ENCODE measurements at places on chromosomes 4 and X.
A peak's percentile ranks its signal among the peaks of the same experiment; 100 is the strongest.

- DNase-seq = no peak
Observed at GRCh38 chr4:154490583-154491340, 837 bp downstream of the DCHS2 start.

DNA sequence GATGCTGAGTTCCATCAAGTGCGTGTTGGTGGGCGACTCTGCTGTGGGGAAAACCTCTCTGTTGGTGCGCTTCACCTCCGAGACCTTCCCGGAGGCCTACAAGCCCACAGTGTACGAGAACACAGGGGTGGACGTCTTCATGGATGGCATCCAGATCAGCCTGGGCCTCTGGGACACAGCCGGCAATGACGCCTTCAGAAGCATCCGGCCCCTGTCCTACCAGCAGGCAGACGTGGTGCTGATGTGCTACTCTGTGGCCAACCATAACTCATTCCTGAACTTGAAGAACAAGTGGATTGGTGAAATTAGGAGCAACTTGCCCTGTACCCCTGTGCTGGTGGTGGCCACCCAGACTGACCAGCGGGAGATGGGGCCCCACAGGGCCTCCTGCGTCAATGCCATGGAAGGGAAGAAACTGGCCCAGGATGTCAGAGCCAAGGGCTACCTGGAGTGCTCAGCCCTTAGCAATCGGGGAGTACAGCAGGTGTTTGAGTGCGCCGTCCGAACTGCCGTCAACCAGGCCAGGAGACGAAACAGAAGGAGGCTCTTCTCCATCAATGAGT lies 46.6 kb downstream of the RHOH start:
- no peak for DNase-seq

DNA sequence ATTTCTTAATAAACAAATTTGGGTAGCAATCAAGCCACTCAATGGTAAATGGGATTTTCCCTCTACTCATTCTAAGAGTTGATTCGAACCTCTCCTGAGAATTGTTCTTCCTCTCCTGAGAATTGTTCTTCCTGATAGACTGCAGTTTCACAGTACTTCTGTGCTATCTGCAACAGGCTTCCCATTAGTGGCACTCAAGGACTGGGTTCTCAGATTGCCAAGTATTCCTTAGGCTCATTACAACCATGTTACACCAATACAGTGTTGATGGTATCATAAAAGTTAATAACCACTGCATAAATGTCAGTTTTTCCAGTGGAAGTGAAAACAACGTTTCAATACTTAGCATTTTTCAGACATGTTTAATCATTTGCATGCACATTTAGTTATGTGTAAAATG lies 201.6 kb downstream of the FRMPD4 start:
- no peak for DNase-seq

DNA sequence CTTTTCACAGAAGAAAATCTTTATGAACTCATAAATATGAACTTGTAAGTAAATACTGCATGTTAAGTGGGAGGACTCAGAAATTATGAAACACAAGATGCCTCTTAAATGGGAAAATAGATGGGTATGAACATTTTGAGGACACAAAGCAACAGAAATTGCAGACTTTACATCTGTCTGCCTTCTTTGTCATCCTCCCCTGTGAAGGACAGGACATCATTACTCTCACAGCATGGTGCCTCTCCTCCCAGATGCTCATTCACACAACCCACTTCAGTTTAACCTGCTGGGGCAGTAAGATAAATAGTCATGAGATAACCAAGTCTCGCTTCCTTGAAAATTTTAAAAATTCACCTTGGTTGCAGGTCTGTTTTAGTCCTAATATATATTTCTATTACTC lies 144.5 kb downstream of the APBB2 start:
- DNase-seq = peak; percentile 18
